ENCODE measurements at places on chromosomes 3 and 15. TPM values are rescaled to one million over a fixed set of nuclear protein-coding genes. Genes with fewer than 3 reads are reported as not detected.

Gene MASP1
- 20.2 TPM for total RNA-seq

Gene SST
- not detected for total RNA-seq

Gene GMPS
- 27.8 TPM for total RNA-seq

Gene ITIH1
- not detected for total RNA-seq

Gene ANKUB1
- total RNA-seq: not detected

Gene LRTM1
- not detected for total RNA-seq

Gene ALDH1A3
- total RNA-seq: 168 TPM

Gene TTLL13
- total RNA-seq: not detected

Gene CHL1
- total RNA-seq: not detected

Data from smooth muscle cell of the coronary artery (primary cell).